SK-N-MC (cell line): ENCODE measurements at places on chromosomes 11 and 22.

GRCh38 chr11:66902486-66903177, 45.8 kb downstream of the LRFN4 start:
- no peak for DNase-seq

DNA sequence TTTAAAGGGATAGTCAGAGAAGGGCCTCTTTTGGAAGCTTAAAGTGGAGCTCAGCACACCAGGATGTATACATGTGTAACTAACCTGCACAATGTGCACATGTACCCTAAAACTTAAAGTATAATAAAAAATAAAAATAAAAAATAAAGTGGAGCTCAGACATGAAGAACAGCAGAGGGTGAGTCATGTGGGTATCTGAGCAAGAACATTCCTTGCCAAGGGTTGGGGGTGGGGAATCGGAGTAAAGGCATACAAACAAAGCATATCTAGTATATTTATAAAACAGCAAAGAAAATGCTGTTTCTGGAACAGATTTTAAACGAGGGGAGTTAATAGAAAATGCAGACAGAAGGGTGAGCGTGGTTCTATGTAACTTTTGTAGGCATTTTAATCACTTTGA, 562.6 kb upstream of the ANO3 start:
- no peak for DNase-seq

DNA sequence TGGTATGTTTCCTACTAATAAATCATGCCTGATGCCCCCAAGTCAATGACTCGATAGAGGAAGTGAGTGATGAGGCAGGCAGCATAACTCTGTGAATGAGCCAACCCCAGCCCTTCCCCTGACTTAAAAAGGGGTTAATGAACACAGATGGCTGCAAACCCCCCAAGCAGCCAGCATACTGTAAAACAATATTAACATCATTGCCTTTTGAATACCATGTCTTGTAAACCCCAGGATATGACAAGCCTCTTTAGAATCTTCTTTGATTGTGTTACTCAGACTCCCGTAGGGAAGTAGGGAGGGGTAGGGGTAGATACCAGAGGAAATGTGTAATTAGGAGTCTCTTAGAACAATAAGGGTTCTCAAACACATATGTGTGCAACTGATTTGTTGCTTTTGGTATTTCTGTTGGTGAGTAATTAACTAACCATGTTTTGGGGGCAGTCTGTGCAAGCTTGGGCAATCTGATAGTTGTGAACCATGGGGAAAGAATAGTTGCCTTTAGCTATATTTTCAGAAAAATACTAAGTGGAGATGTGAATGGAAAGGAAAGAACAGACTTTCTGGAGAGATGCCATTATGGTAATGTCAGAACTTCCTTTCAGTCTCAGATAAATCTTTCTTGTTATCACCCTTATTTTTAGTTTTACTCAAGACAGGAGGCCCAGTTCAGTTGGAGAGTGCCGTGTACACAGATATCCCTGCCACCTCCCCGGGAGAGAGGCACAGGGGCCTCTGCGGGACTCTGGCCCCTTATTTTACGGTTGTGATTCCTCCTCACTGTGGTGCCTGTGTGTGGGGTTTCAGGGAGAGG, 701.8 kb downstream of the NTM start:
- no peak for DNase-seq

DNA sequence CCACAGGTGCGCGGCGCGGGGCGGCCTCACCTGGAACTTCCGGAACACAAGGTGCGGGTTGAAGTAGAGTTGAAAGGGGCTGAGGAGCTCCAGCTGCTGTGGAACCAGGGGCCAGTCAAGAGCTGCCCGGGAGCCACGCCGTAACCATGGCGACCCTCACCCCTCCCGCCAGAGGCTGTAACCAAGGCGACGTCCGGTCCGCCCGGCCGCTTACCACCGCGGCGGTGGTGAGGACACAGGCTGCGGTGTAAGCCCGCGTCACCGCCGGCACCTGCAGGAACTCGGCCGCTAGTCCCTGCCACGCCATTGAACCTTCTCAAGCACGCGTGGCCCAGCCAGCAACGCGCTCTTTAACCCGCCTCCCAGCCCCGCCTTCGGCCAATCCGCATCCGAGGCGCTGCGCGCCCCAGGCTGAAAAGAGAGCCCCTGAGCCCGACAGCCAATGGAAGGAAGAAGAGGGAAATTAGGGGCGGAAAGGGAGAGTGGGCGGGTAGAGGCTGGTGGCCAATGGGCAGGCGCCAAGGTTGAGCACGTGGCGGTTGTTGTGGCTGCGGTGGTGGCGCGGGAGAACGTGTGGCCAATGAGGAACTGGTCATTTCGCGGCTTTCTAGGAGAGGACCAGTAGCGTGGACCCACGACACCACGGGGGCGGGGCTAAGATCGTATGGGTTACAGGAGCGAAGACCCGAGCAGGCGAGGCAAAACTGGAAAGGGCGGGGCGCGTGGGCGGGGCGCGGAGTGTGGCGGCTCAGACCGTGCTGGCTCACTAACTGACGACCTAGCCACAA, at the start of gene DERL3:
DERL3 (minus strand) TSS at position 326 of the 788 bp plus-strand sequence; CDS start at position 307, 19 bp downstream.
- peak; percentile 84 for DNase-seq

GRCh38 chr22:24417200-24417599, 10.2 kb upstream of the ADORA2A start:
- DNase-seq = no peak

DNA sequence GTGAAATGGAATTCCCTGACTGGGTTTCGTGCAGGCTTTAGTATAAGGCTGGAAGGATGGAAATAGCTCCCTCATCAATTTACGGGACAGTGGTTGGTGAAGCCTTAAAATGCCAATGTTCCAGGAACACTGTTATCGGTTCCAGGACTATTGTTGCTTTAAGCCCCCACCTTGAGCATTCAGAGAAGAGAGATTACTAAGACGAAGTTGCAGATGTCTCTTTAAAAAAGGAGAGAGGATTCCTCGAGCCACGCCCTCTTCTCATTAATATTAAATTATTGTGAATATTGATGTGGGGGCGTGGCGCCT, 195 bp upstream of the CREB3L1 start:
- DNase-seq = no peak

GRCh38 chr22:45994491-45995404, 17.8 kb upstream of the WNT7B start:
- DNase-seq = no peak

GRCh38 chr11:47527186-47527585, 25.7 kb downstream of the CELF1 start:
- DNase-seq = no peak

- no peak for DNase-seq
These were observed 59.9 kb downstream of the DGCR2 start for GRCh38 chr22:19062139-19062942.

DNA sequence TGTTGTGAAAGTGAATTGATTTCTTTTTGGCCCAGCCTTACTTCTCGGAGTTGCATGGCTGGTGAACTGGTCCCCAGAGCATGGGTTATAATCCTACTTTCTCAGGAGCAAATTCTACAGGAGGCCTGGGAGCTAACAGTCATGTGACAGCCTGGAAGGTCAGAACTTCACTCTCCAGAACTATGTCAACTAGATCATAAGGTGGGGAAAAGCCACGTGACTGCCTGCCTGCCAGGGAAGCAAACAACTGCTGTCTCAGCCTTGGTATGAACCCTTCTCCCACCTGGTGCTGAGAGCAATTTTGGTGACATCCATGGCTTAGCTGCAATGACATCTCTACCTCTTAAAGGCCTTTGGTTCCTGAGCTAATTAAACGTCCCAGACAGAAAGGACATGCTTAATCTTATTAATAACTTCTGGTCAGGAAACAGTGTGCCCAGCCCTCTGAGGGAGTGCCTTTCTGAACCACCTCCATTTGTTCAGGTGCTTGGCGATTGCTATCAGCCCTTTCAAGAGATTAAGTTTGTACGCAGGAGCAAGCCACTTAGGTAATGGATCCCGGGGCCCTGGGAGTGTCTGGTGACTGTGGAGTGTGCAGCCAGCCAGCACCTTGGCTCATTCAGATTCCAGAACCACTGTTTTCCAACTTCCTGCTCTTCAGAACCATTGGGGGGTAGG, 1.4 kb upstream of the CREB3L1 start:
- no peak for DNase-seq

- no peak for DNase-seq
These were observed 1672.8 kb downstream of the LRRC4C start for GRCh38 chr11:39786682-39787081.

DNA sequence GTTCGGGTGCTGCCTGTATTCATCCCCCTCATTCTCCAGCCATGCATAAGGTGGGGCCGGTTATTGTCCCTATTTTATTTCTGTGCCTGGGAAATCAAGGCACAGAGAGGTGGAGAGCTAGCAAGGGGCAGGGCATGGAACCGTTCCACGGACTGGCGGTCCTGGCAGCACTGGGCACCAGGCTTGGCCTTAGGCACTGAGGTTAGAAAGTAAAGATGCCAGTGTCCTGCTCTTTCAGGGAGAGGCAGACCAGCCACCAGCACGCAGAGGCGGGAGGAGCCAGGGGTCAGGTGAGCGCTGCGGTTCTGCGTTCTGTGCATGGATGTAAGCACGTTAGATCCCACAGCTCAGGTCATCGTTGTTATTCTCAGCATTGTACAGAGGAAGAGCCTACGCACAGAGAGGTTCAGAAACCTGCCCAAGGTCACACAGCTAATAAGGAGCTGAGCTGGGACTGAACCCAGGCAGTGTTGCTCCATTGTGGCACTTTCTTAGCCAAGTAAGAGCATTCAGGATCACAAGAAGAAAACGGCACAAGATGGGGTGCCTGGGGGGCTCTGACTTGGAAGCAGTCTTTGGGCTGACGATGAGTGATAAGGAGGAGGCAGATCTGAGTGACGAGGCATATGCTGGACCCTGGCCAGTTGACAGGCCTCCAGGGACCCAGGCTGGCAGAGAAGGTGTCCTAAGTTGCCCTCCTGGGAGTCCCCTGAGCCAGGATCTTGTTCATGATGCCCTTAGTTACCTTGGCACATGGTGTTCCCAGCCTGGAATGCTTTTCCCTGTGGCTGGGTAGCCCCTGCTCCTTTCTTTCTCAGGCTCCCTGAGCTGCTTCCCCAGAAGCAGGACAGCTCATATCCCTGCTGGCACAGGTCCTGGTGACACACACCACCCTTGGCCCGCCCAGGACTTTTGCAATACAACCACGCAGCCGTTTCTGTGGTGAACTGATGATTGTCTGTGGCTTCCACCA, 41.1 kb downstream of the OSBPL5 start:
- no peak for DNase-seq

DNA sequence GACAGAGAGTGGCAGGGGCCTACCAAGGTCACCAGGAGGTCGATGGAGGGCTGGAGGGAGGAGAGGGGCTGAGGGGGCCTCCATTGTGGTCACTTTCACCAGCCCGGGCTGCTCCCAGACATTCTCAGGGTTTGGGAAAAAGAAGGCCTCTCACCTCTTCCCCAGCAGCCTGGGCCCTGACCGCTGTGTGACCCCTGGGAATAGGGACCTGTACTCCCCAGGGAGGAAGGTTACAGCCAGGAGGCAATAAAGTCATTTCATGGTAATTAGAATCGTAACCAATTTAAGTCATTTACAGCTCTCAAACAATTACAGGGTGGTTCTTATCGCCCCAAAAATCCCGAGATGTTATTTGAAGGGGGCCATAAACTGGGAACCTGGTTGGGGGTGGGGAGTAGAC, 37.8 kb downstream of the ISX start:
- DNase-seq = no peak

- no peak for DNase-seq
These were observed 31.0 kb upstream of the PPP2R1B start for GRCh38 chr11:111797145-111797581.

- DNase-seq = no peak
These were observed 24.4 kb upstream of the FSHB start for GRCh38 chr11:30206249-30206996.

DNA sequence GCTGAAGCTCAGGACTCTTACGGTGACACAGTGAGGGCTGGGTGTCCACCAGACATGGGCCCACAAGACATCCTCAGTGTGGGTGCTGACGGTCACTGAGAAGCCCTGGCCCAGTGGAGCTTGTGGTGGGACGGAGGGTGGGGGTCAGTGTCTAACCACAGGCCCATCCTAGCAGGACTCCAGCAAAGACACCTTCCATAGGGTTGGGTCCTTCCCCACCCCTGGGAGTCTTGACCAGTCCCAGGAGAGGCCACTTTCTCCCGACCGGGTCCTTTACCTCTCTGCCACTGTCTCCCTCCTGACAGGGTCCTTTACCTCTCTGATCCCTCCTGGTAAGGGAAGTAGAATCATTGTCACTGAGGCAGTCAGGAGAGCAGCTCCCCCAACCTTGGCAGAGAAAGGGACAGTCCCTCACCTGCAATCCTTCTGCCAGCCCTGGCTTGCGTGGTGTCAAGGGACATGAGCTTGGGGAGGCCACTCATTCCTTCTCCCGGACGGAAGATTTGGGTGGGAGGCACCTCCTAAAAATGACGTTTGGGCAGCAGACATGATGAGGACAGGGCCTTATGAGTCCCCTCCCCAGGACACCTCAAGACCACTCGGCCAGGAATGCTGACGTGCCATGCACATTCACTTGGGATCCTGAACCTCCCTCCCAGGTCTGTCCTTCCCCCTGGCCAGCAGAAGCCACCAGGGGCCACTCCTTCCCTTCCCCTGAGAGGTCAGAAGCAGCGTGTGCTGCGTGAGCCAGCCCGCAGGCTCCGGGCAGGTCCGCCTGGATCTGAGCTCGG, 91.5 kb upstream of the FGF3 start:
- DNase-seq = no peak

DNA sequence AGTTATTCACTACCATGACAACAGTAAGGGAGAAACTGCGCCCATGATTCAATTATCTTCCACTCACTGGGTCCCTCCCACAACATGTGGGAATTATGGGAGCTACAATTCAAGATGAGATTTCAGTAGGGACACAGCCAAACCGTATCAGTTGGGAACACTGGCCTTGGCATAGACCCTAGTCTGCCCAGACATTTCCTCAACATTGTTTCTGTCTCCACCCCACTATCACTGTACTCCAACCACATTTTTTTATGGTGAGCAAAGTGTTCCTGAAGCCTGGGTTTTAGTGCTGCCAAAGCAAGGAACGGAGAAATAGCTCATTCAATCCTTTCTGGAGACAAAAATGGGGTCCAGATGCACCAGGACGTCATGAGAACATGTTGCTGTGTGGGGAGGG, 122.6 kb upstream of the CCDC179 start:
- no peak for DNase-seq

GRCh38 chr11:62579252-62579651, 5.6 kb upstream of the EEF1G start:
- DNase-seq = no peak

GRCh38 chr11:2697866-2698265, 1.9 kb downstream of the KCNQ1OT1 start:
- DNase-seq = no peak

- DNase-seq = no peak
These were observed 3.6 kb upstream of the TBC1D22A start for GRCh38 chr22:46758867-46759290.

DNA sequence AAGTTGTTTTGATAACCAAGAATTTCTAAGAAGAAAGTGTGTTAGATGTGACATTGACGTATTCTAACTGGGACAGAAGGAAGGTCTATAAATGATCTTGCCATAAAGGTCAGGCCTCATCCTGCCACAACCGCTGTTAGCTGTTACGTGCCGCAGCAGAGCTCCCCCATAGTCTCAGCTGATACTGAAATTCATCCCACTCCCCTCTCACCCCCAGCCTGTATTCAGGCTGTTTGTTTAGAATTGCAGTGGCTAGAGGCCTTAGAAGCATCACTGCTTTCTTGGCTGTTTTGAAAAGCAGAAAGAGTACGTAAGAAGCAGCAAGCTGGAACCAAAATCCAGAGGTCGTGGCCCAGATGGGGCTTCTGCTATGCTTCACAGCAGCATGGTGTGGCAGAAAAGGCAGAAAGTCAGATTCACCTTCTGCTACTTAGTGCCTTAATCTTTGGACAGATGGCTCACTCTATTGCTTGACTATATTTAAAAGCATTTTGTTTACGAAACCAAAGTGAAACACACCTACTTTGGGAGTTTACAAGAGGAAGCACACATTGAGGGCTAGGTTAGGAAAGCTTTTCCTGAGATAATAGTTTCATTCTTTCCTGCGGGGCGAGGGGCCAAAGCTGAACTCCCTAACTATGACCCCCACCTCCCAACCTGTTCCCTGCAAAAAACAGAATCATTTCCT, 950 bp upstream of the LAYN start:
- DNase-seq = no peak
